Right kidney (tissue), 9 donors: ENCODE measurements at places on chromosomes 2 and 18.

DNA sequence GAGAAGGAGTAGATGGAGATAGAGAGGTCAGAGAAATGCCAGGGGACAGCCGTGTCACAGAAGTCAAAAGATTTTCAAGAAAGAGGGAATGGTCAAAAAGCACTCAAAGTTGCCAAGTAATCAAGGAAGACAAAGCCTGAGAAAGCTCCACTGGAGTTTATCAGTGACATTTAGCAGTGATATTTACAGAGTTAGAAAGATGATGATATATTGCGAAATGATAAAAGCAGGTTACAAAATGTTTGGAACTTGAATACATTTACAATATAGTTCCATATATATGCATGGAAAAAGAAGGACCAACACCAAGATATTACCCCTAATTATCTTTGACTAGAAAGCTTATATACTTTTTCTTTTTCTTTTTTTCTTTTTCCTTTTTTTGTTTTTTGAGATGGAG, 20.4 kb downstream of the ZNF2 start:
- DNase-seq = no peak

- DNase-seq = no peak
Observed at GRCh38 chr2:215727507-215728503, 285.5 kb downstream of the MREG start.

DNA sequence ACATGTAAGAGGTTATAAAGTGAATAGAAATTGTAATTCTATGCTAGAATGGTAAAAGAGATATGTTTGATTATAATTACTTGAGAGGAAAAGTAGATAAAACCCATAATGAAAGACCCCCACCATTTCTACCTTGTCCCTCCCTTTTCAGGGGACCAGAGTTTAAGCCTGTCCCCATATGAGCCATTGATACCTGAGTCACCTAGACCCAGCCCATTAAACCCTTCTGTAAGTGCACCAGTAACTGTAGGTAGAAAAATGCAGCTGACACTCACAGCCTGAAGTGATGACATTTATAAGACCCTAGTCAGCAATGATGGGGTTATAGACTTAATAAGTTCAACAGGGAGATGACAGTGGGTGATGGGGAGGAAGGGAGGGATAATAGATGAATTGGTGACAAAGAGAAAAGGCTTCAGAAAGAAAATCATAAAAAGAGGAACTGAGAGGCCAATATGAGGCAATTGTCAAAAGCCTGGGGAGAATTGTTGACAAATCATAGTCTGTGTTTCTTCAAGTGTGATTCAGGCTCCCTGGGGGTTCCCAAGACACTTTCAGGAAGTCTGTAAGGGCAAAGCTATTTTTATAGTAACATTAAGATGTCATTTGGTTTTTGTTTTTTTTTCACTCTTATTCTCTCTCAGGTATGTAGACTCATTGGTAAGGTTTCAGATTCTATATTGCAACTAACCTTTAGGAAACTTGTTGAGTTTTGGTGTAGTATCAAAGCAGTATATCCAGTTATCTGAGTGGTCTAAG, 544.2 kb downstream of the SATB2 start:
- DNase-seq = no peak

GRCh38 chr2:177478029-177478428, 85.5 kb downstream of the AGPS start:
- no peak for DNase-seq

GRCh38 chr2:15675456-15676195, 84.0 kb downstream of the DDX1 start:
- DNase-seq = no peak

DNA sequence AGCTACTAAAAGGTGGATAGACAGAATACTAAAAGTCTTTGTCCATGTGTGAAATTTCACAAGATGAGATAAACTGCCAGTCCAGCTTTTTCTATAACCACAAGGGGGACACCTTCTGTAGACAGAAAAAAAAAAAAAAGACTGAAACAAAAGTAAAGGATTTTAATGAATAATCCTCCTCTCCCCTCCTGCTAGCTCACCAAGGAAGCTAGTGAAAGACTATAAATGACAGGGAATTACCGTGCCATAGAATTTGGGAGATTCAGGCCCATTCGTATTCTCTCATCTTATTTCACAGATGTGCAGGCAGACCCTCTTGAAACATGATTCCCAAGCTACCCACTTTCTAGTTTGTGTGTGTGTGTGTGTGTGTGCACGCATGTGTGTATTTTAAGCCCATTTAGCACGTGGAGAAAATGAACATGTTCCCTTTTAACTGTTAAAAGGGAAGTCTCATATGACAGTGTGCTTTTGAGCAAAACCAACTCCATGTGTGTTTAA, 36.3 kb upstream of the SLC8A1 start:
- DNase-seq = peak; percentile 52

- no peak for DNase-seq
Observed at GRCh38 chr2:233012301-233012971, 620 bp downstream of the NGEF start.

GRCh38 chr2:191128172-191128910, 22.5 kb downstream of the STAT4 start:
- DNase-seq = no peak

- no peak for DNase-seq
Observed at GRCh38 chr2:119771331-119771730, 11.6 kb downstream of the PTPN4 start.

DNA sequence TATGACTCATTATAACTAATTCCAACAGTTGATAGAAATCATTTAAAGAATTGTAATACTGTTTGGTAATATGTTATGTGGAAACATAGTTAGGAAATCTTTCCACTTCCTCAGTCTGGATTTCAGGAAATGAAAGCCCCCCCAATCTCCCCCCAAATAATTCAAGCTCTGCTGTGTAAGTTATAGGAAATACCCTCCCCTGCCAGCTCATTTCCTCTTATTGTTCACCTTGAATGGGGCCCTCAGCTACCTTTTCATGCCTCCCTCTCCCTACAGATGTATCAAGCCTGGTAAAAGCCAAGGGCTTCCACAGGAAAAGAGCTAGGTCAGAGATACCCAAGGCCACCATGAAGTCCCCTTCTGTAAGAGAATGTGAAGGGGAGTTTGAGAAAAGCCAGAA, 155.5 kb downstream of the CNTNAP5 start:
- DNase-seq = no peak
